ENCODE measurements at places on chromosomes 4 and X. TPM values are rescaled to one million over a fixed set of nuclear protein-coding genes. Genes with fewer than 3 reads are reported as not detected.

DNA sequence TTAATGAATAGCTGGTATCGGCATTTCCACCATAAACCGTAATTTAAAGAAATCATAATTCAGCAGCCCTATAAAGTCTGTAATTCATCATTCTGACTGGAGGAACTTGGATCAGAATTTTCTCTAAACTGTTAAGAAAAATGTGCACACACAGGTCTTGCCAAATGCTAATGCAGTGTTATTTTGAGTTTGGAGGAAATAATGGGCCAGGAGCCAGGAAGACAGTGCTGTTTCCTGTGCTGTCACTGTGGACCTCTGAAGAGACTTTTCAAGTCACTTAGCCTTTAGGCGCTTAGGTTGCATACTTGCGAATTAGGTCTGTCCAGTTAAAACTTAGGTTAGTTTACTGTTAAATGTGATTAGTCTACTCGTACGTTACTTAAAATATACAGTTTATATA lies 137.5 kb upstream of the ANXA3 start:
- no peak for DNase-seq

DNA sequence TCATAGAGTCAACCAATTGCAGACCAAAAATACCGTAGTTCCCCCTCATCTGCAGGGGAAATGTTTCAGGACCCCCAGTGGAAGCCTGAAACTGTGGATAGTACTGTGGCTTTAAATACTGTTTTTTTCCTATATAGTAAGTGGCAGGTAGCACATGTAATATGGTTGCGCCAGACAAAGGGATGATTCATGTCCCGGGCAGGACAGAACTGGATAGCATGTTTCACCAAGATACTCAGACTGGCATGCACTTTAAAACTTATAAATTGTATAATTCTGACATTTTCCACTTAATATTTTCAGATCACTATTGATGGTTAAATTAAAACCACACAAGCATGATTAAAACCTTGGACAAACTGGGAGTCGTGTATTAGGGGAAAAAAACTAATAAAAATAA lies 276.3 kb upstream of the AGA start:
- DNase-seq, result no peak

SMIM10 gene
- 1.4 TPM for total RNA-seq

DNA sequence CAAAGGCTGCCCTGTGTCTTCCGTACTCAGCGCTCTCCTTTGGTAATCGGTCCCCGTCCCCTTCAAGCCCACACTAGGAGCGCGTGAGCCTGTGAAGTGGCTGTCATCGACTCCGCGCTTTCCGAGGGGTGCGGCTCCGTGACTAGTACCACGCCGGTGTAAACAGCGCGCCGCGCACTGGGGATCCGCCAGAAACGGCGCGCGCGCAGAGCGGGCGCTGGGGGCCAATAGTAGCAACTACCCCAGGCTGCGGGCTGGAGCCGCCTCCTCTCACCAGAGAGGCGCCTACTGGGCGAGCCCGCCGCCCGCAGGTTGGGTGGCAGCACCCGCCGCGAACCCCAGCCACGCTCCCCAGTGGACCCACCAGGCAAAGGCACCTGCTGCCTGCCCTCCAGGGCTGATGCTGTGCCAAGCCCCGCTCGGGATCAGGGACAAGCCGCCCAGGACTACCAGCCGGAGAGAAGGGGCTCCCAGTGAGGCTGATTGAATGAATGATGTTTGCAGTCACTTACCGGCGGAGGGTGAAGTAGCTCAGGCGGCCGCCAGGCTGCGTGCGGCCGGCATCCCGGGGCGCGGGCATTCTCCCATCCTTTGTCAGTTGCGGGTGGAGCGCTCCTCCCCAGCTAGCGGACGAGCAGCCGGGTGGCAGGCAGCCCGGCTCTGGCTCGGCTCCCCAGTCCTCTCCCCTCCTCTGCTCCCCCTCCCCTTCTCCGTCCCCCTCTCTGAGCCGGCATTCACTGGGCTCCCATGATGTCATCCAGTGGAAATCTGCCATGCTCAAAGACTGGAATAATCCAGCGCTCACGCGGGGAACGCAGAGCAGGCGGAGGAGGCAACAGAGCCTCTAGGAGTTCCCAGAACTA lies 370.3 kb upstream of the SMIM31 start:
- no peak for DNase-seq

PPID gene
- 8.1 TPM for total RNA-seq

CXCL5 gene
- not detected for total RNA-seq
